Activated CD4-positive, CD25-positive, alpha-beta regulatory T cell treated with anti-CD3 and anti-CD28 coated beads, Interleukin-2, amount 50 U/mL, for 16 hours (primary cell): ENCODE measurements at places on chromosomes 12 and 14.

GRCh38 chr12:19706936-19707335 lies 267.6 kb downstream of the AEBP2 start:
- no peak for DNase-seq

- no peak for DNase-seq
Observed at GRCh38 chr14:100072783-100073346, 7.6 kb downstream of the EVL start.

DNA sequence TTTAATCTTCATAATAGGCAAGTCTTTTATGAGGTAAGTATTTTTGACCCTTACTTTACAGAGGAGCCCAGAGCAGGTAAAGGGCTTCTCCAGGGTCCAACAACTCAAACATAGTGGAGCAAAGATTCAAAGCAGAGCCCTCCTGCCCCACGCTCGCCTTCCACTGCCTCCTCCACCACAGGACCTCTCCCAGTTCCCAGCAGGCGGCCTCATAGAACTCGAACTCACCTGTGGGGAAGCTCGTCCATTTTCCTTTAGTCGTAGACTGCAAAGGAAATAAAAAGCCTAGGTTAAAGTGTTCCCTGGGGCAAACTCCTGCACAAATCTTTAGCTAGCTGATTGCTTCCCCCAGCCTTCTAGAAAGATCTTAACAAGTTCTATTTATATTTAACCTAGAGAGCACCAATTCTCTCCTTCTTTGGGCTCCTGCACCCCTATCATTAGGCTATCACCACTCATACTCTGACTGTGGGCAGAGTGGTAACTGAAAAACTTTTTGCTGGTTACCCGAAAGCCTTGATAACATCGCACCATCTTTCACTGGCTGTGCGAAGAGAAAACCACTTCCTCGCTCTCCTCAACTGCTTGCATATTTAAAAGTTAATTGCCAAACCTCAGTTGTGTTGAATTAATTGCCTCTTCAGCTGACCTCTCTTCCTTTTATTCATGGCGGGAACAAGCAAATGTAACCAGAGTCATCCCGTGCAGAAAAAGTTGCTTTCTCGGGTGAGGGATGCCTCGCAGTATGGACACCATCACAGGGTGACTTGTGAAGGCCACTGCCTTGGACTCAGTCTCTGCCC lies 299.6 kb downstream of the DPF3 start:
- peak; percentile 10 for DNase-seq

DNA sequence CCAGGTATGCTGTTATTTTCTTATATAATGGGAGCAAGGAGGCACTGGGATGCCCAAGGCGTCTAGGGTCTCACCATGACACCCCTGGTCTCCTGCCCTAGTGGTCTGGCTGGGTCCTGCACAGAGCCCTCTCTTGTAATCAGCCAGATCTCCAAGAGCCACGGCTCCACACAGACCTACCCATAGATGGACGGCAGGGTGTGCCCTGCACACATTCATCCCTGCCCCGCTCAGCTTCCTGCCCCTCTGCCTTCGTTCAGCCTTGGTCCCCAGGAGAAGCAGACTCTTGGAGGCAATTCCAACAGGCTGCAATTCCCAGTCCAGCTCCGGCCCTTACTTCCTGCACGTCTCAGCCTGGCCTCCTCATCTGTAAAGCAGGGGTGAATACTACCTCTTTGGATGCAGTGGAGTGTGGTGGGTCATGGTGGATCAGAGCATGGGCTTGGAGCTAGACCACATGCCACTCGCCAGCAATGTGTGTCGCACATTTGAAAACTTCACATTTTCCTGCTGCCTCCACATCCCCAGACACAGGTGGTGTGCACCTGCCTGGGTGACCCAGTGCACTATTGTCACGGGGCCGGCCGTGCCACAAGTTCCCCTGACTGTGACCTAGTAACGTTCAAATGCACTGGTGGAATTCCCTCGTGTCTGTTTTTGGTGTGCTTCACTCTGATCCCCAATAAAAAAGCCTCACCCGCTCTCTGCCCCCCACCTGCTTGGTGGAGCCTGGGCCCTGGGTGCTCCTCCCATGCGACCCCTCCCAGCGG lies 171.1 kb upstream of the PRMT8 start:
- DNase-seq: no peak

DNA sequence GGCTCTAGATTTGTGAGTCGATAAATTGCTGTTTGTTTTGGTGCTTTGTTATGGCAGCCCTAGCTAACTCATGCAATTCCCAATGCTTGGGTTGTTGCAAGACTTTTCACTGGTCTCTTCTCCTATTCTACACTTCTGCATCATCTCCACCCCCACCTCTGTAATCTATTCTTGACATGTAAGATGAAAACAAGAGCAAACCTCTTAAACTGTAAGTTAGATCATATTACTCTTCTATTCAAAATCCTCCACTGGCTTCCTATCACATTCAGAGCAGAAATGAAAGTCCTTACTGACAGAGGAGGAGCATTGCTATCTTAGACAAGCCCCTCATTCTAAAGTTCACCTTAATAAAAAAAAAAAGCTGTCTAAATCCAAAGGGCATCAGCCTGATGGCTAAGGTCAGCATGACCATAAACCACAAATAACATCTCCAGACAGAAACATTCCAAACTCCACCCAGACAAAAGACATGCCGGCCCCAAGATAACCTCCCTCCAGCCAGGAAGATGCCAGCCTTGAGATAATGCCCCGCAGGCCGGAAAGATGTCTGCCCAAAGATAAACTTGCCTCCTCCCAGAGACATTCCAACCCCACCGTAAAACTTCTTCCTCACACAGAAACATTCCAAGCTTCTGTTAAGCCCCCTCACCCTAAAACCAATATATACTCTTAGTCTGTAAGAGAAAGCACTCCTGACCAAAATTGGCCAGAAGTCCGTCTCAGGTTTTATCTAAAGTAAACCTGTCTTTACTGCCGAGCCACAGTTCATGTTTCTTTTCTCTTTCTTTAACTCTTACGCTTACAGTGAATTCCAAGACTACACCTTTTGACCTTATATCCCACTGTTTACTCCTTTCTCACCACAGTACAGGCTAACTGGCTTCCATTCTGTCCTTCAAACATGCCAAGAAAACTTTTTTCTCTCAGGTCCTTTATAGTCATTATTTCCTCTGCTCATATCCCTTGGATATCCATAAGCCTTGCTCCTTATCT lies 308.9 kb downstream of the KCNH5 start:
- DNase-seq: no peak

DNA sequence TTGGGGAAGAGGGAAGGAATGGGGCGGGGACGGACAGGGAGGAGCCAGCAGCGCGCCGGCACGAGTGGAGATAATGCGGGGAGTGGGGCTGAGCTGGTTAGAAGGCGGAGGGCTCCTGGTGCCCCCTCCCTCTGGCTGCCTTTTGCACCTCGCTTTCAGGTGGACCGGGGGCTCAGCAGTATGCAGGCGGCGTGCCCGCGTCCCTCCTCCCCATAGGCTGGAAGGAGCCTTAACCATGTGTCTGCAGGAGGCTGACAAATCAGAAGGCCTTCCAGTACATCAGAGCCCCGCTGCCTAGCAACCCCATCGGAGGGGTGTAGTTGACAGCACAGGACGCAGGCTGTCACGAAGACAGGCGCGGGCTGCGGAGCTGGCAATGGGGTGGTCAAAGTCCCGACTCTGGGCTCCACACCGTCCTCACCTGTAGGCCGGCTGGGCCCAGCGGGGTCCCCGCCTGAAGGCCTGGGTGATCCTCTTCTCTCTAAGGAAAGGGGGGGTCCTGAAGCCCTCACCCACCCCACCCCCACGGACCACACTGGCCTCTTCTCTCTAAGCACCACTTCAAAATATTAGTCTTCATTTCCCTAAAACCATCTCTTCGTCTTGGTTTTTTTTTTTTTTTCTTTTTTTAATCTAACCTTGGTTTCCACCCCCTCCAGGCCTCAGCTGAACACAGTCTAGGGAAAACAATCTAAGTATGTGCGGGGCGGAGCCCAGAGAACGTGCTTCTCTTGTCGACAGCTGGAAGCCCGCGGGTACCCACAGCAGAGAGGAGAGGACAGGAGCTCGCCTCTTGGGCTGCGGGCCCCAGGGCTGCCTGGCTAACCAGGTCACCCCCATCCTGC lies 44.5 kb downstream of the KDM2B start:
- DNase-seq: peak; percentile 47

- DNase-seq: peak; percentile 48
Observed at GRCh38 chr12:53984901-53985691, at the start of gene HOXC10. Gene HOXC10, plus strand, starts transcription at chr12:53985146. Its CDS starts 114 bp downstream, at chr12:53985260.

- DNase-seq: no peak
Observed at GRCh38 chr12:80299976-80300375, 144.1 kb upstream of the PTPRQ start.

- no peak for DNase-seq
Observed at GRCh38 chr14:43471595-43471994, 1035.5 kb downstream of the FSCB start.

GRCh38 chr12:43459285-43459684 lies 92.7 kb downstream of the ADAMTS20 start:
- DNase-seq: no peak

DNA sequence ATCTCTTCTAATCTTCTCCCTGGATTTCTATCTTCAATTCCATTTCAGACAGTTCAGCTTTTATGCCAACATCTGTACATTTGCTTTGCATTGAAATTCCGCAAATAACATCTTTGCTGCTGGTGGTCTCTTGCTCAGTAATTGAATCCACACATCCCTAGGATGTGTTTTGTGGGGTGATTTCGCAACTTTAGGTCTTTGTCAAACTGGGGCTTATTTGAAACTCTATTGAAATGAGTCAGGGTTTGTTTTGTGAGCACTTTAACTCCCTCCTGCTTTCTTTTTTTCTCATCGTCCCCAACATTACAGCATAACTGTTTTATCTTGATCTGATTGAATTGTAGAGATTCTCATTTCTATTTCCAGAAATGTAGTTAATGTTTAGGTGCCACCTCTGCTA lies 404.3 kb downstream of the NPAS3 start:
- DNase-seq: no peak

DNA sequence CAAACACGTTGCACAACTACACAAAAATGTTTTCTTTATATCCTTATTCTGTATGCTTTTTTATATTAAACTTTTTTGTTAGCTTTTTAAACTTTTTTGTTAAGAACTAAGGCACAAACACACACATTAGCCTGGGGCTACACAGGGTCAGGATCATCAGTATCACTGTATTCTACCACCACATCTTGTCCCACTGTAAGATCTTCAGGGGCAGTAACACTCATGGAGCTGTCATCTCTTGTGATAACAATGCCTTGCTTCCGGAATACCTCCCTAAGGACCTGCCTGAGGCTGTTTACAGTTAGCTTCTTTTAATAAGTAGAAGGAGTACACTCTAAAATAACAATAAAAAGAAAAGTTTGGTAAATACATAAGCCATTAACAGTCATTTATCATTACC lies 42.2 kb downstream of the PLEKHA5 start:
- DNase-seq: no peak

- DNase-seq: no peak
Observed at GRCh38 chr14:30179381-30180130, 251.9 kb upstream of the PRKD1 start.

GRCh38 chr14:84856751-84857534 lies 673.0 kb upstream of the FLRT2 start:
- DNase-seq: no peak

DNA sequence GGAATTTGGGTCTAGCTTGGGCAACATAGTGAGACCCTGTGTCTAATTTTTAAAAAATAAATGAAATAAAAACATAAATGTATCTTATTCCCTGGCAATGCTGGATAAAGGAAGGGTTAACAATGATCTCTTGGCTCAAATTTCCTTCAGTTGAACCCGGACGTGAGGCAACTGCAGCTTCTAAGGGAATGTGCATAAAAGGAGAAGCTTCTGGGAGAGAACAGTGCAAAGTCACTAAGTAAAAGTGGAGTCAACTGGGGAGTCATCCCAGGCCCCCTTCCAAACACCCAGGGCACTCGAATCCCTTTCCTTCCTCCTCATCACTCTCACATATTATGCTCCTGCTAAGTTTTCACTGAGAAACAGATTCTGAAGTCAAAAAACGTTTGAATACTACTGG lies 147.3 kb downstream of the PPM1H start:
- no peak for DNase-seq

DNA sequence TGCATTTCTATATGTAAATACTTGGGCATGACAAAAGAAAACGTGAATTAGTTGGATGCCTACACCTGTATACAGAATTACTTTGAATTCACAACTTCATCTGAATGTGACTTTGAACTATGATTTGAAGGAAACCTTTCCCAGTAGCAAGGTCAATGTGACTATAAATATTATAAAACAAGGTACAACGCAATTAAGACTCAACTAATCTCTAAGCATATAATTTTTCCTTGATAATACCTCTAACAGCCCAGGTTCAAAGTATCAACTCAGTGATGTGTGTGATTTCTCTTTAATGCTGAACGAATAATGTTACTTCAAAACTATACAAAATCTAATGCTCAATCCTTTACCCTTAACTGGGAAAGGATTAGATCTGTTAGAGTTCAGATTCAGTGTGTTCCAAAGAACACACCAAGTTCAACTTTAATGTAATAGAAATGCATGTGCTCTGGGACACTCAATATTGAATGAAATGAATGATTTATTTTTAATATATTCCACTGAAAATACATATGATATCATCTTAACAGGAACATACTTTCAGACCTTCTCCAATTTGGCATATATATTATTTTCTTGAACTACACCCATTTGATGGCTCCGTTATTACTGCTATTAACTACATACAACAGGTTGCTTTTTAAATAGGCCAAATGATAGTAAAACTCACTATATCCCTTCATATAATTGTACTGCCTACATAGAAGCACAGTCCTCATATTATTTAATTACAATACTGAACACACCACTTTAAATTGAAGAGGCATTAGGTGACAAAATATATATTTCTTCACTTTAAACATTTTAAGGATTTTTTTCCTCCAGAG lies 40.1 kb upstream of the MTERF2 start:
- DNase-seq: no peak

DNA sequence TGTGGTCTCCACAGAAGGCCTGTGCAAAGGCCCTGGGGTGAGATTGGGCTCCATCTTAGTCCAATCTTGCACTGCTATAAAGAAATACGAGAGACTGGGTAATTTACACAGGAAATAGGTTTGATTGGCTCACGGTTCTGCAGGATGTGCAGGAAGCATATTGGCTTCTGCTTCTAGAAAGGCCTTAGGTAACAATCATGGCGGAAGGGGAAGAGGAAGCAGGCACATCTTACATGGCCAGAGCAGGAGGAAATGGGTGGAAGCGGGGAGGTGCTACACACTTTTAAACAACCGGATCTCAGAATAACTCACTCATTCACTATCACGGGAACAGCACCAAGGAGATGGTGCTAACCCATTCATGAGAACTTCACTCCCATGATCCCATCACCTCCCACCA lies 55.4 kb downstream of the FAR2 start:
- no peak for DNase-seq
